Transverse colon (tissue), 4 donors: ENCODE measurements at places on chromosomes 13 and 19. TPM values are rescaled to one million over a fixed set of nuclear protein-coding genes. Genes with fewer than 3 reads are reported as not detected.

DNA sequence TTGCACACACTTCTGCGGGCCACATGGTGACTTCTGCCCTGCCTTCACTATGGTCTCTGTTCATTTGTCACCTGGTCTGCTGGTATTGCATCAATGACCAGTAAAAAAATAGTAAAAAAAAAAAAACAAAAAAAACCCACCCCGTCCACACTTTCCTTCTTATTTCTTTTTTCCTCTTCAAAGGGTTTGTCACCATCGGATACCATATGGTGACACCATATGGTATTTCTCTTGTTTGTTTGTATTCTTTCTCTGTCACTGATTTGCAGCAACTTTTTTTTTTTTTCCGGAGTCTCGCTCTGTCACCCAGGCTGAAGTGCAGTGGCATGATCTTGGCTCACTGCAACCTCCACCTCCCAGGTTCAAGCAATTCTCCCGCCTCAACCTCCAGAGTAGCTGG lies 26.2 kb upstream of the OR7C2 start:
- H3K4me1 ChIP-seq, result no peaks in the 10 kb centered on the region
- H3K27me3 ChIP-seq, result peaks cover 8% of the 10 kb centered on the region
- no peak for DNase-seq
- no peak overlapping the region for H3K27ac ChIP-seq
- no peaks in the 10 kb centered on the region for H3K36me3 ChIP-seq

GRCh38 chr19:1813192-1814182 lies 1.4 kb upstream of the ATP8B3 start:
- H3K4me3 ChIP-seq, result peak overlapping the region; percentile 42
- peak overlapping the region; percentile 86 for H3K27ac ChIP-seq
- H3K4me1 ChIP-seq, result peaks cover 21% of the 10 kb centered on the region
- peaks cover 26% of the 10 kb centered on the region for H3K36me3 ChIP-seq

DNA sequence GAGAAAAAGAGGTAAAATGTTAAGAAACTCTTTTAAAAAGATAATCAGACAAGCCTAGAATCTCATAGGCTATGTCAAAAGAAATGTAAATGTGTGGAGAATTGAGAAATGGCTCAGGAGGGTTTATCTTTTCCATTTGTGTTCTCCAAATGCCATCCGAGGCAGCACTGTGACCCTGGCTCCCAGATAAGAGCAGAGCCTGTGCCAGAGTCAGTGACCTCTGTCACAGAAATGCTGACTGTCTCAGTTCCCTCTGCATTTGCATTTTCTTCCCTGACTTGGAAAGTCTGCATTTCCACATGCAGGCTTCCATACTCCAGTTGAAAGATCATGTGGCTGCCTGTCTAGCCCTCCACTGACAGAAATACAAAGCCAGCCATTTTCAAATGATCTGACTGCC lies 42.0 kb downstream of the SERTM1 start:
- H3K4me3 ChIP-seq, result no peak overlapping the region
- no peaks in the 10 kb centered on the region for H3K4me1 ChIP-seq
- no peaks in the 10 kb centered on the region for H3K27me3 ChIP-seq

ACER1 gene
- total RNA-seq, result not detected

- no peaks in the 10 kb centered on the region for H3K27me3 ChIP-seq
- peaks cover 7% of the 10 kb centered on the region for H3K4me1 ChIP-seq
- peak overlapping the region; percentile 98 for H3K27ac ChIP-seq
Observed at GRCh38 chr19:6393983-6394412, 1.0 kb upstream of the GTF2F1 start.

DNA sequence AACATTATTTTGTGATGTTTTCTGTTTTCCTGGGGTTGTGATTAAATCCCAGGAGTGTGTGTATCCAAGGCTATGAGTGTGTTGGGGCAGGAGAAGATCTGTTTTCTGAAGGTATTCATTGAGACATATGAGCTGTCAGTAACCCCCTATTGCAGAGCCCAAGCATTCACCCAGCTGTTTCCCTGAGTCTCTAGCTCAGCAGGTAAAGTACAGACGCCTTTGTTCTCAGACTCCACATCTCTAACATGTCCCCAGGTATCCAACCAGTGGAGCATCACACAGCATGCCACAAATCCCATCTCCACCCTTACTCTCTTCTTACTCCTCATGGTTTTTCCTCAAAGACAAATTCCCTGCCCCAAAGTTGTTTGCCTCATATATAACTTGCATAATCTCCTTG lies 213.6 kb downstream of the PCDH20 start:
- no peak overlapping the region for H3K4me3 ChIP-seq
- no peak overlapping the region for H3K27ac ChIP-seq
- H3K27me3 ChIP-seq, result no peaks in the 10 kb centered on the region
- DNase-seq, result no peak
- no peaks in the 10 kb centered on the region for H3K36me3 ChIP-seq
- no peaks in the 10 kb centered on the region for H3K4me1 ChIP-seq

- H3K27me3 ChIP-seq, result no peaks in the 10 kb centered on the region
- peak overlapping the region; percentile 85 for H3K27ac ChIP-seq
- H3K4me1 ChIP-seq, result peaks cover 26% of the 10 kb centered on the region
- no peaks in the 10 kb centered on the region for H3K36me3 ChIP-seq
- H3K4me3 ChIP-seq, result no peak overlapping the region
Observed at GRCh38 chr19:43738780-43739211, 16.0 kb downstream of the SMG9 start.

ZNF83 gene
- 15.3 TPM for total RNA-seq

DNA sequence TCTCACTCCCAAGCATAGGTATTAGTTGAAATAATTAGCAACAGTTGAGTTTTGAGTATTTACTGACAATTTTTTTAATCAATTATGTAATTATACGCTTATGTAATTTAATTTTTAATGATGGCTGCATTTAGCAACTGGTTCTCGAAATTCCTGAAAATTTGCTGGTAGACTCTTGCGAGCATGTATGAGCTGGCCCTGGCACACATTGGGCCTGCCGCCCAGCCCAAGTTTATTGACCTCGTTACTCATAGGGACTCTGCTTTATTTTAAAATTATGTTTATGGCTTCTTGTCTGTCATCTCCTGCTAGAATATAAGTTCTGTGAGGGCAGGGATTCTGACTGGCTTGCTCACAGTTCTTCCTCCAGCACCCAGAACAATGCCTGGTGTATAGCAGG lies 6.7 kb downstream of the KLK14 start:
- no peaks in the 10 kb centered on the region for H3K4me1 ChIP-seq
- H3K27me3 ChIP-seq, result peaks cover 4% of the 10 kb centered on the region
- H3K36me3 ChIP-seq, result no peaks in the 10 kb centered on the region
- DNase-seq, result no peak
- no peak overlapping the region for H3K27ac ChIP-seq

DNA sequence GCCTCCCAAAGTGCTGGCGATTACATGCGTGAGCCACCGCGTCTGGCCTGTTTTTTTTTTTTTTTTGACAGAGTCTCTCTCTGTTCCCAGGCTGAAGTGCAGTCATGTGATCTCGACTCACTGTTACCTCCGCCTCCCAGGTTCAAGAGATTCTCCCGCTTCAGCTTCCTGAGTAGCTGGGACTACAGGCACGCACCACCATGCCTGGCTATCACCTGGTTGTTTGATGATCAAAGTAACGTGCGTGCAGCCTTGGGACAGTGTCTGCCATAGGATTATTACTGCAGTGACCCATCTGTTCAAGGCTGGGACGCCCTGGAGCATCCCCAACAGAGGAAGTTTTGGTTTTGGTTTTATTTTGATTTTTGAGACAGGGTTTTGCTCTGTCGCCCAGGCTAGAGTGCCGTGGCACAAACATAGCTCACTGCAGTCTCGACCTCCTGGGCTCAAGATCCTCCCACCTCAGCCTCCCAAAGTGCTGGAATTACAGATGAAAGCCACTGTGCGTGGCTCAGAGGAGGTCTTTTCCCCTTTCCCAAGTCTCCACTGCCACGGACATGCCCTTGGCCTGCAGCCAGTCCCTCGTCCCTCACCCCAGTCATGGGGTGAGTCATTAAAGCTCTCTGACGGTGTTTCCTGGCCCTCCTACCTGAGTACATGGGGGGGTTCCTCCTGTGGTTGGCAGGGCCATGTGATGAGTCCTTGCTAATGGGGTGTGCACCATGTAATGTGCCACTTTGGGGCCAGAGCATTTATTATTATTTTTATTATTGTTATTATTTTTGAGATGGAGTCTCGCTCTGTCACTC lies 65.6 kb downstream of the IER2 start:
- H3K36me3 ChIP-seq, result no peaks in the 10 kb centered on the region
- no peak for DNase-seq
- H3K4me1 ChIP-seq, result no peaks in the 10 kb centered on the region
- H3K27me3 ChIP-seq, result no peaks in the 10 kb centered on the region

DNA sequence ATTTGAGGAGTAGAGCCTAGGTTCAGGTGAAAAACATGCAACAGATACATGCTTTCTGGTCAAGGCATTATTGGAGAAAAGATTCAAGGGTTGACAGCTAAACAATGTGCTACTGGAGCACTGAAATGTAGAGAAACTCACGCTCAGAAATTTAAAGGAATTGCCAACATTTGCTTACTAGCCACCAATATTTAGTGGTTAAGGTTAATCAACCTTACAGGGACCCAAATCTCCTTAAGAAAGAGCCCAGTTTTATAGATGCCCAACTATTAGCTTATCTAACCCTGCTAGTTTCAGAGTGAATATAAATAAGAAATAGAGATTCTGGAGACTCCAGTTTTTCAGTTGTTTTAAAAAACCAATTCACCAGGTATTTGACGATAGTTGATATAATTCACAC lies 203.6 kb downstream of the DACH1 start:
- no peaks in the 10 kb centered on the region for H3K4me1 ChIP-seq
- no peak overlapping the region for H3K27ac ChIP-seq
- no peak overlapping the region for H3K4me3 ChIP-seq
- H3K36me3 ChIP-seq, result no peaks in the 10 kb centered on the region
- H3K27me3 ChIP-seq, result no peaks in the 10 kb centered on the region
- no peak for DNase-seq

DNA sequence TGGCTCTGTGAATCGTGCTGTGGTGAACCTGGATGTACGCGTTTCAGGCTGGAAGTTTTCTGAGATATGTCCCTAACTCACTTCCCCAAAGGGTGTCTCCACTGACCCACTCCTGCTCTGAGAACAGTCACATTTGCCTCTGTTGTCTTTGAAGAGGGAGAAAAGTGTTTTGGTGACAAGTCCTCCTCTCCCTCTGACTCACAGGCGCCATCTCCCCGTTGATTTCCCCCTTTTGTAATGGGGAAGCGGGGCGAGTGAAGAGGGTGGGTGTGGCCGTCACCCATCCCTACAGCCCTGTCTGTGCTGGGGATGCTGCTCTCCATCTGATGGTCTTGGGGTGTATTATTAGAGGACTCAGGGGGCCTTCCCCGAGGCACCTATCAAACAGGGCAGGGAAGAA lies 9.6 kb downstream of the APC2 start:
- no peak overlapping the region for H3K4me3 ChIP-seq
- H3K4me1 ChIP-seq, result peaks cover 19% of the 10 kb centered on the region
- H3K27ac ChIP-seq, result no peak overlapping the region
- peaks cover 59% of the 10 kb centered on the region for H3K27me3 ChIP-seq
- no peaks in the 10 kb centered on the region for H3K36me3 ChIP-seq

DNA sequence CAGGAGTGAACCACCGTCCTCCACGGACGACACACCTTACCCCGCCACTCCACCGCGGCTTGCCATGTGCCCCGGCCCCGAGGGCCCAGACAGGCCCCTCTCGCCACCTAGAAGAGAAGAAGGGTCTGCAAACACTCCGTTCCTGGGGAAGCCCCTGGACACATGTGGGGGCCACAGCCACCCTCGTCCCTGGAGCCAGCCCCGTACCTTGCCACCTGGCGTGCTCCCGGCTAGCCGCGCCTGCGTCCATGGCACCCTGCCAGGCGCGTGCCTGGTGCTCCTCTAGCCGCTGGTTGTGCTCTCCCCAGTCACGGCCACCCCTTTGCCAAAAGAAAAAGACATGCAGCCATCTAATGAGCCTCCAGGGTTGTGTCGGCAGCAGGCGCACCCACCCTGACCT lies 19.9 kb upstream of the TINCR start:
- H3K4me1 ChIP-seq, result peaks cover 7% of the 10 kb centered on the region
- H3K27ac ChIP-seq, result no peak overlapping the region
- peaks cover 52% of the 10 kb centered on the region for H3K36me3 ChIP-seq
- DNase-seq, result no peak
- H3K27me3 ChIP-seq, result no peaks in the 10 kb centered on the region
- H3K4me3 ChIP-seq, result no peak overlapping the region

GRCh38 chr13:110317093-110317492 lies 10.0 kb downstream of the COL4A2 start:
- H3K27me3 ChIP-seq, result no peaks in the 10 kb centered on the region
- peaks cover 6% of the 10 kb centered on the region for H3K4me1 ChIP-seq
- H3K4me3 ChIP-seq, result no peak overlapping the region
- no peaks in the 10 kb centered on the region for H3K36me3 ChIP-seq
- DNase-seq, result no peak

GRCh38 chr19:17576758-17577456 lies 21.5 kb downstream of the COLGALT1 start:
- peaks cover 7% of the 10 kb centered on the region for H3K4me1 ChIP-seq
- no peaks in the 10 kb centered on the region for H3K27me3 ChIP-seq
- no peak overlapping the region for H3K4me3 ChIP-seq
- peak; percentile 84 for DNase-seq
- H3K36me3 ChIP-seq, result no peaks in the 10 kb centered on the region

GRCh38 chr13:88248393-88248792 lies 577.2 kb downstream of the SLITRK5 start:
- no peak overlapping the region for H3K27ac ChIP-seq
- no peak overlapping the region for H3K4me3 ChIP-seq
- H3K27me3 ChIP-seq, result no peaks in the 10 kb centered on the region
- no peaks in the 10 kb centered on the region for H3K4me1 ChIP-seq
- DNase-seq, result no peak
- no peaks in the 10 kb centered on the region for H3K36me3 ChIP-seq

- no peak for DNase-seq
- no peak overlapping the region for H3K4me3 ChIP-seq
- no peaks in the 10 kb centered on the region for H3K36me3 ChIP-seq
Observed at GRCh38 chr13:65456150-65456912, 1773.8 kb downstream of the PCDH9 start.

DNA sequence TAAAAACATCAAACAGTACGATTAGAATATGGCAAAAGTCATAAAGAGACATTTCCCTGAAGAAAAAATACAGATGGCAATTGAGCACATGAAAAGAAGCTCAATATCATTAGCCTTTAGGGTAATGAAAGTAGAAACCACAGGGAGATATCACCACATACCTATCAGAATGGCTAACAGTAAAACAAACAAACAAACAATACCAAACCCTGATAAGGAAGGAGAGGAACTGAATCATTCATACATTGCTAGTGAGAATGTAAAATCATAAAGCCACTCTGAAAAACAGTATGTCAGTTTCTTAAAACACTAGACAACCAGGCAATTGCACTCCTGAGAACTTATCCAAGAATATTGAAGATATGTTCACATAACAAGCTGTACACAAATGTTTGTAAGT lies 1342.5 kb upstream of the SLC10A2 start:
- H3K36me3 ChIP-seq, result no peaks in the 10 kb centered on the region
- H3K27ac ChIP-seq, result no peak overlapping the region
- H3K27me3 ChIP-seq, result no peaks in the 10 kb centered on the region
- no peak for DNase-seq
- no peak overlapping the region for H3K4me3 ChIP-seq
- H3K4me1 ChIP-seq, result no peaks in the 10 kb centered on the region

CABP5 gene
- not detected for total RNA-seq

NUP58 gene
- total RNA-seq, result 33.0 TPM
